ENCODE measurements at places on chromosomes 6 and 20.
A peak's percentile ranks its signal among the peaks of the same experiment; 100 is the strongest.

- DNase-seq = no peak
Observed at GRCh38 chr6:44216677-44217331, at the start of gene MYMX. TSS of gene MYMX (plus strand) at chr6:44216926. CDS start at chr6:44217472, 546 bp downstream.

DNA sequence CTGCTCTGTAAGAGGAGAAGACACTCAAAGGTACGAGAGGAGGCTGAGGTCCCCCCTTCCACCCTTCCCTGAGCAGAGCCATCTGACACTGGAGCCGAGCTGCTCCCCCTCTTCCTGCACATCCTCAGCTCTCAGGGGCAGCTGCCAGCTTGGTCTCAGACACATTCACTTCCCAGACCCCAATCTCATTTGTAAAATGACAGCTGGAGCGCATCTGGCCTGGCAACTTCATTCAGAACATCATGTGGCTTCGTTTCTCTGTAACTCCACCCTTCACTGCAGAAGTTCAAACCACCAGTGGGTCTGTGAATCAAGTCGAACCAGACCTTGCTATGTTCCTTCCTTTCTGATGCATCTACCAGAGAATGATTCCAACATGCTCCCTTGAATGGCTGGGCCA is 145.6 kb upstream of the CDH4 start:
- no peak for DNase-seq

DNA sequence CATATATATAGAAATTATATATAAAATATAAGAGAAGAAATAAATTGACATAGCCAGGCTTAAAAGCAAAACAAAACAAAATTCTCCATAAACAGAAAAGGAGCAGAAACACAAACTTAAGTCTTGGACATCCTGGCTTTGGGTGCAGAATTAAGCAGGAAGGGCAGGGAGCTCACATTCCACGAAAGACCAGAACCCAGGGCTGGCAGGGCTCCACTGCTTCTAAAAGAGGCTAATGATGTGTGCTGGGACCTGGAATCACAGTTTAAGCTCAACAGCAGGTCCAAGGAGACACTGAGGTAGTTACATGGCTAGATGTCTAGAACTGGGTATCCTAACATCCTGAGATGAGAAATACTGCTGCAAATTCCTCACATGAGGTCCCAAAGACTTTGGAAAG is 210.3 kb downstream of the WDR27 start:
- DNase-seq = no peak

DNA sequence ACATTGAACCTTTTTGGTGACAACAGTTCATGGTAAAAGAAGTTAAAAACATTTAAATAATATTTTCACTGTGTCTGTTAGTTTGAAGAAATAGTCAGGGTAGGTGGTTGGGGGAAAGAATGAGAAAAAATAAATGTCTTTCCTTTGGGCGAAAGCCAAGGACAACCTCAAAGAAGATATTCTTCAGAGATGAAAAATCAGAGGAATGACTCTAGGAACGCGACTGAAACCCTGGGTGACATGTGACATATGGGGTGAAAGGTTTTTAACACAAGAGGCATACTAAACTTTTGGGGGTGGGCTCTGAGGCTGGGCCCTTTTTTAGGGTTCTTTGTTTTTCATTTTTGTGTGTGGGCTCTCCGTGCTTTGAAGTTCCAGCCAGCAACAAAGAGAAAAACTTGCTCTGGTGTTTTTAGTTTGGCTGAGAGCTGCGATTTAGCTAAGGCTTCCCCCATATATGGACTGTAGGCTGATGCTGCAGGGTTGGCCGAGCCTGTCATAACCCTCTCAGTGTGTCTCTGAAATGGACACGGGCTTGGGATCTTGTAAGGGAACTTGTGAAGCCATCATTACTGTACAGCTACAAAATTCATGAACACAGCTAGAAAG is 610.1 kb upstream of the ARID1B start:
- no peak for DNase-seq

- DNase-seq = no peak
Observed at GRCh38 chr6:113500221-113500620, 356.9 kb upstream of the MARCKS start.

DNA sequence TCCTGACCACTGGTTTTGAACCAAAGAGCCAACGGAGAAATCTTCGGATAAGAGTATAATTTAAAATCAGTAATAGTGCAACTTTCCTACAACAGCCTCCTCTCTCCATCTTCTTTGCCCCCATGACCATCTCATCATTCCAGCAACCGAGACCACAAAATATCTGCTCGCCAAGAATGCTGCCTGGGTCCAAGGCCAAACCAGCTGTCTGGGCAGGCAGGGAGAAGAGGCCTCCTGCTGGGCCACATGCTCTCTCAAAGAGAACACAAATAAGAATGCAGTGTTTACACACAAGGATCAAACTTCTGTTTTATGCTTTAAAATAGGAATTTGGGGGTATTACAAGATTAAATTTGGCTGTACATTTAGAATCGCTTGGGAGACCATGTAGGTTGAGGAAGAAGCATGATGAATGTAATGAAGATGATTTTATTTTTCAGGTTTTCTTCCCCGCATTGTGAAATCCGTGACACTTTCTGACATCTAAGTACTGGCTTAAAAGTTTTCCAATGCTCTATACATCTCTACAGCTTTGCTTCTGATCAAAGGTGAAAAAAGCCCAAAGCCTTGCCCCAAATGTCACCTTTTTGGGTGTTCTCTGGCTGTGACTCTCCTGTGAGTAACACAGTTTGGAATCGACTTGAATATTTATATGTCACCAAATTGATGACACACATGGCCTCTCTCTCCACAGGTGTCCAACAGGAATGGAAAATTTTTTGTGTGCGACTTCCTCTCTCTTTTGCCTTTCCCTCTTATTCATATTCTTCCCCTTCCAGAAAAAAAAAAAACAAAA is 79.4 kb upstream of the PROKR2 start:
- no peak for DNase-seq

DNA sequence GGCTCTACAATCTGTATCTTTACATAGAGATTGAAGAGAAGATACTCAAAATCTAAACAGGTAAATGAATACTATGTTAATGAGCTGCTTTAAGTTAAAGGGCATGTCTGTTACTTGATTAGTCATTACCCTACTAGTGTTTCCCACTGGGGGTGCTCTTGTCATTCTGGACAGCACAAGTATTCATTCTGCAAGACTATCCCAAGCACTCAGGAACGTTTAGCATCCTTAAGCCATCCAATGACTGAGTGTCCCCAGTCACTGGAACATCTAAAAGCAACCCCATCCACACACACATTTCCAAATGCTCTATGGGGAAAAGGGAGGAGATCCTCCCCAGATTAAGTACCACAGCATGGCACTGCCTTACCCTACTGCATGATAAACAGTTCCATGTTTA is 25.7 kb downstream of the EZR start:
- DNase-seq = no peak

GRCh38 chr20:52899041-52899608 is 73.0 kb upstream of the TSHZ2 start:
- no peak for DNase-seq

DNA sequence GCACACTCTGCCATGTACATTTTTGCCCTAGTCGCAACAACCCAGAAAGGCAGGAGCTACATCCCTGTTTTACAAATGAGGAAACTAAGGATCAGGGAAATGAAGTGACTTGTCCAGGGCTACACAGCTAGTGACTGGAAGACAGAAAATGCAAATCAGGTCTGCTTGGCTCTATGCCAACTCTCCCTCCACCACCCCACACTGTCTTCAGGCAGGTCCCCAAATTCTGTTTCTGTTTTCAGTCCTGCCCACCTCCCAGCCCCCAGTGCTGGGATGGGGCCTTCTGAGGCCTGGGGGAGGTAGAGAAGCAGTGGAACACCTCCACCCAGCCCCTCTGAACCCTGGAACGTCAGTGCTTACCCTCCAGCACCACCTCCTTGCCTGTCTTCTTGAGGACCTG is 5.1 kb downstream of the SNTA1 start:
- no peak for DNase-seq

DNA sequence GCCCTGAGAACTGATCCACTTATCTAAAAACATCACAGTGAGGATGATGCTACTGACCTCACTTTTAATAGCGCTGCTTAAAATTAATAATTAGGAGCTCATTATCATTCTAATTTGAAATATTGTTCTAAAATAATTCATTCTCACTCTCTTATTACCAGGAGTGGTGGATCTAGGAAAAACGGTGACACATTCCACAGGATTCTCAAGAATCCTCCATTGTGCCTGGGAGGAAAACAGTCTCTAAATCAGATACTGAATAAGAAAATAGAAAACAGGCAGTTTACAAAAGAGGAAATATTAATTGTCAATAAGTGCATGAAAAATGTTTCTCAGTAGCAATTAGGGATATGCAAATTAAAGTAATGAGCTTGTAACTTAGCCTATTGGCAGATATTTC is 187.4 kb downstream of the TENT5A start:
- DNase-seq = no peak

GRCh38 chr20:46803123-46804020 is 91.3 kb upstream of the EYA2 start:
- DNase-seq = no peak

- no peak for DNase-seq
Observed at GRCh38 chr6:170221052-170221752, 69.7 kb downstream of the DLL1 start.

GRCh38 chr6:24520929-24521546 is 26.3 kb downstream of the ALDH5A1 start:
- DNase-seq = peak; percentile 60

DNA sequence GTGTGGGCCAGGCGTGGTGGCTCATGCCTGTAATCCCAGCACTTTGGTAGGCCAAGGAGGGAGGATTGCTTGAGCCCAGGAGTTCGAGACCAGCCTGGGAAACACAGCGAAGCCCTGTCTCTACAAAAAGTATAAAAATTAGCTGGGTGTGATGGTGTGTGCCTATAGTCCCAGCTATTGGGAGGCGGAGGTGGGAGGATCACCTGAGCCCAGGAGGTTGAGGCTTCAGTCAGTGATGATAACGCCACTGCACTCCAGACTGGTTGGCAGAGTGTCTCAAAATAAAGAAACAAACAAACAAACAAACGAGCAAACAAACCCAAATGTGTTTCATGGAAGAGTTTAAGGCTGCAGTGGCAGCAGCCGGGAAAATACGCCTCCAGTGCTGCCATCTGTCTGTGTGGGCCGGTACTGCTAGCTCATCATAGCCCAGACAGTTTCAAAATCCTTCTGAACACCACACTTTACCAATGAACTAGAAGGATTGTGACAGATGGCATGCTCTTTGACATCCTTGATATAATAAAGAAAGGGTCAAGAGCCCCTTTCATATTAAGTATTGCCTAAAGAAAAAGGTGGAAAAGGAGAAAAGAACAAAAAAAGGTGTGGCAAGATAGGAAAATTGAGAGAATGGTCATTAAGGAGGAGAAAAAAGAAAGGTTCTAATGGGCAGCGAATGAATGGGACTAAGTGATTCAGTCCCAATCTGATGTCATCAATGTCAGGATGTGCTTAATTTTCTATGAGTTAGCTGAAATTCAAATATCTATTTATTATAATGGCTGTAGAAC is 298.6 kb downstream of the SYNE1 start:
- DNase-seq = peak; percentile 72

GRCh38 chr6:169975286-169975685 is 223.9 kb downstream of the ERMARD start:
- DNase-seq = no peak

GRCh38 chr20:39871013-39871412 is 818.0 kb downstream of the MAFB start:
- no peak for DNase-seq

DNA sequence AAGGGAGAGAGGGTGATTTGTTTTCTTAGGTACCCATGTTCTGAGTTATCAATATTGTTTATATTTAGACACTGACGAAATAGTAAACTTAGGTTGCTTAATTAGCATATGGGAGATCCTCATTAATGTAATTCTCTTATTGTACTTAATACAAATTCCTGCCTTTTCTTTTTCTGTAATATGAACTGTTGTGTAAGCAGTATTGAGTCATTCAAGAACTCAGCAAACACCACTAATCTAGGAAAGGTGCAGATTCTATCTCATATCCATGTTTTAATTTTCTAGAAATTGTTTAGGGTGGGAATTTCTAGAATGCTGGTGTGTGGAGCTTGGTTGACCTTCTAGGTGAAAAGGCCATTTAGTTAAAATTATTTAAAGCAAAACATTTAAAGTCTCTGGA is 216.0 kb downstream of the ZFAND3 start:
- no peak for DNase-seq

DNA sequence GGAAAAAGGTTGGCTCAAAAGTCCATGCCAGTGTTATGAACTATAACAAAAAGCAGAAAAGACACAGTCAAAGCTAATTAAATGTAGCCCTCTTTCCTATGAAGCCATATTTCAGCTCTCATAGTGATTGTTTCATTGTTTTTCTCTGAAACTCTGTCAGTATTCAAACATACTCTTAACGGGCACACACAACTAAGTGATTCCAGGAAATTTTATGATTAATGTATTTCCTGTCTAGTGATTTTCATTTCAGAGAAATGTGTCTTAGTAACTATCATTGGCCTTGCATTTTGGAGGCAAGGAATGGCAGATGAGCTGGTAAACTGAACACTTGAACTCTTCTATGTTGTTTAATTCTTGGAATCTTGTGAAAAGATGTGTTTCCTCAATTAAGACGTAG is 68.0 kb downstream of the CLVS2 start:
- no peak for DNase-seq

GRCh38 chr6:43970913-43971775 is 156.1 kb downstream of the MRPL14 start:
- peak; percentile 33 for DNase-seq

GRCh38 chr20:49867453-49868215 is 47.7 kb downstream of the SPATA2 start:
- DNase-seq = no peak

DNA sequence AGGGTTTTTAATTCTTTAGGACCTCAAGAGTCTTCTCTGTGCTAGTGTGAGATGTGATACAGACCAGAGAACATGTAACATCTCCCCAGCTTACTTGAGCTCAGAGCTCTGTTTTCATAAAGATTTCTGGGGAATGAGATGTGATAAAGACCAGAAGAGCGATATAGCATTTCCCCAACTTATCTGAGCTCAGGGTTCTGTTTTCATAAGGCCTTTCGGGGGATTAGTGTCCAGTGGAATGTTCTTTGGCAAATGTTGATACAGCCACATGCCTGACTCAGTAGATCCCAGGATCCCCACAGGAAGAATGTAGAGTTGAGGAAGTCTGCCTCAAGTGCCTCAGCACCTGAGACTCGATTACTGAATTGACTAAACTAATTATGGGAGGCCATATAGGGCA is 18.7 kb upstream of the TOP1 start:
- no peak for DNase-seq

- DNase-seq = no peak
Observed at GRCh38 chr6:168968228-168968627, 285.4 kb downstream of the THBS2 start.

DNA sequence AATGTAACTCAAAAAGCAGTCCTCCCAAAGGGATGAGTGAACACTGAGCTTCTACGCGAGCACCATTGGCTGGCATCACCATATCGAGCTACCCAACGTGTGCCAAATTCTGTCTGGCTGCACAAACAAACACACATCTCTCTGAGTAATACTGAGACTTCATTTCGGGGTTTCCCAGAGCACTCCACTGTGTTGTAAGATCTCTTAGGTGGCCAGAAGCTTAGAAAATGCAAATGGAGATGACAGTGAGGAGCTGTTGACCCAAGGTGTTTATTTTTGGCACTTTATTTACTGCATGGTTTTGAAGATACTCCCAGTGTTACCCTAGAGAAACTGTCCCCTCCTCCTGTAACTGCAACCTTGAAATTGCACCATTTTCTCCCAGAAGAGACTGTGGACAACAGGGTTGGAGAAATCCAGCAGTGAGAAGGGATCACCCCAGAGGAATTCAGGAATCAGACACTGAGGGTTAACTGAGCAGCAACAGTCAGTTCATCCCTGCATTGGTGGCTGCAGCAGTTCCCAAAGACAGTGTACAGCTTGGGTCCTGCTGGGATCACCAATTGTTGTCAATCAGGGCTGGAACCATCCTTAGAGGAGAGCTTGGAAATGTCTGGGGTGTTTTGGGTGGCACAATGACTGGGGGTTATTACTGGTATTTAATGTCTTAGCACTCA is 1.0 kb upstream of the RIPOR2 start:
- DNase-seq = no peak

Measured in activated CD8-positive, alpha-beta memory T cell treated with anti-CD3 and anti-CD28 coated beads, Interleukin-2, amount 50 U/mL, for 48 hours (primary cell).